Cerebellar nuclear complex (tissue), 1 donor: ENCODE measurements at places on chromosomes 11 and 22.

- no peak for DNase-seq
These were observed 27.5 kb upstream of the CRYBB3 start for GRCh38 chr22:25172153-25172552.

DNA sequence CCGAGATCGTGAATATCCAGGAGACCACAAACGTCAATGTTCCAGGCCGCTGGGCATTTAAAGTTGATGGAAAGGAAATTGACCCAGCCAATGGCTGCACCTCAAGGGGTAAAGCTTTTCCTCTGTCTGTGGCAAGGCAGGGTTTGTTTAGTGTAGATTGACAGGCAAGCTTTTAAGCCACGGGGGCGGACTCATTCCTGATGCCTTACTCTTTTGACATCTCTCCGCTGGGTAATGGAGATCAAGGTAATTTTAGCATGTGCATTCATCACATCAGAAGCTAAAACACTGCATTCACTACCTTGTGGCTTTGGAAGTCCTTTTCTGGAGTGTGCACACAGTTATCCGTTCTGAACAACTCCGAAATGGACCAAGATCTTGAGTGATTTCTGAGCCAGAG lies 12.6 kb downstream of the TECTA start:
- DNase-seq = no peak

DNA sequence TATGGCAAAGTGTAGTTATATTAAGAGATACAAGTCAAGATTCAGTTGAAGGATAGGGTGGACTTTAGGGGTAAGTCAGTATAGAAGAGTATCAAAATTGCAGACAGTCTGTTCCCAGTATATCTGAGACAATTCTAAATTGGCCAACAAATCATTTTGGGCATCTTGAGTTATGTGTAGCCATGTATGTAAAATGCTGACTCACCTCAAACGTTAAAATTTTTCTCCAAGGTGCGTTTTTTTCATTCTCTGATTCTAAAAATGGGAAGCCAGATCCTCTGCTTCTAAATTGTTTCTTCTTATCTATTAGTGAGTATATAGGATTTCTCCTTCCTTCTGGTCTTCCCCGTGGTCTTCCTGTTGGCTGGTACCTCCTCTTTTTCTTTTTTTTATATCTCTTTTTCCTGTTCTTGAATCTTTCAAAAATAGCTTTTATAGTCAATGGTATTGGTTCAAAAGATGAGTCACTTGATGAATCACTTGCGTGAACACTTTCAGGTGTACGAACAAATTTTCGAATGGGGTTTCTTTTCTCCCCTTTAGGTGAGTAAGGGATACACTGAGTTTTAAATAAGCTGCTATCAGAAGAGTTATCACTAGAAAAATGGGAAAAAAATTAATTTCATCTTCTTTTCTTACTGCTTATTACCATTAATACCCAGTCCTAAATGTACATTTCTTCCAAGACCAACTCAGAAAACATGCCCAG lies 3.2 kb downstream of the TAF1D start:
- no peak for DNase-seq

GRCh38 chr11:81749245-81749644 lies 984.4 kb downstream of the FAM181B start:
- no peak for DNase-seq

GRCh38 chr11:63672936-63673539 lies 1.9 kb upstream of the ATL3 start:
- DNase-seq = no peak

GRCh38 chr11:69155302-69156234 lies at the start of gene SMIM38:
Gene SMIM38 (plus strand): TSS chr11:69155935. CDS start chr11:69157847, 1,912 bp downstream.
- peak; percentile 17 for DNase-seq

DNA sequence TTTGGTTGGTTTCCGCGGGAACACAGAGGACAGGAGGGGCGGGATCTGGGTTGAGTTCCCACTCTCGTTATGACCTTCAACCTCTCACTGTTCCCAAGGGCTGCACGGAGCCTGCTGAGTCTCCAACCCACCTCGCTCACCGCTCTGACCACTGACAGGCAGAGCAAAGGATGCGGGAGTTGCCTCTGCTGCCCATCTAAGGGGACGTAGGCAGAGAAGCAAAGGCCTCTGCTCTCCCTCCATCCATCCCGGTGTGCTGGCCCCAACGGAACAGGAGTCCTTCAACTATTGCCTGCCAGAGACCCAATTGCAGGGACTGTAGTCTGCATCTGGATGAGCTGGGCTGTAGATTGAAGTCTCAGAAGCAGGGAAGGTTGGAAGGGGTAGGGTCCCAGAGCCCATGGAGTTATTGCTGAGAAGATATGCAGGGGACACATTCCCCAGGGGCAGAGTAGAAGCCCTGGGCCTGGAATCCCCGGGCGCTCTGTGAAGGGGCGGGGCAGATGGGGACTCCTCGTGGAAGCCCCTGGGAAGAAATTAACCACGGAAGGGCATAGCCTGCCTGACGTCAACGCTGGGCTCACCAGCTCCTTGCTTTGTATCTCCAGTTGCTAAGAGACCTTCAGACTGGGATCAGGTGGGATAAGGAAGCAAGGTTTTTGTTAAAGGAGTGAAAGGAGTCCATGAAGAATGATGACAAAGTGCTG lies 12.7 kb upstream of the FXYD2 start:
- DNase-seq = no peak

- DNase-seq = no peak
These were observed 40.1 kb downstream of the LDLRAD3 start for GRCh38 chr11:35983981-35984380.

- DNase-seq = no peak
These were observed 23.1 kb upstream of the COMT start for GRCh38 chr22:19918332-19919106.

DNA sequence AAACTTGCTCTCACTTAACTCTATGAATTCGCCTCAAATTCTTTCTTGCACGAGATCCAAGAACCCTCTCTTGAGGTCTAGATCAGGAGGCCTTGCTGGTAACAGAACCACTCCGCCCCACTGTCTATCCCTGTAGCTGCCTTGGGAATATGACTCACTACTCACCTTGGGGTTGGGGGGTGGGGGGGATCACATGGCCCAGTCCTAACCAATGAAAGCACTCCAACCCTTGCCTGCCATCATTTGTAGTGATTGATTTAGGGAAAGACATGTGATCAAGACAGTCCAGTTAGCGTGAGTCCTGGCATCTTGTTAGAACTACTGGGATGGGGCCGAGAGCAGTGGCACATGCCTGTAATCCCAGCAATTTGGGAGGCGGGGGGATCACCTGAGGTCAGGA lies 4.8 kb upstream of the MRTFA start:
- DNase-seq = no peak

DNA sequence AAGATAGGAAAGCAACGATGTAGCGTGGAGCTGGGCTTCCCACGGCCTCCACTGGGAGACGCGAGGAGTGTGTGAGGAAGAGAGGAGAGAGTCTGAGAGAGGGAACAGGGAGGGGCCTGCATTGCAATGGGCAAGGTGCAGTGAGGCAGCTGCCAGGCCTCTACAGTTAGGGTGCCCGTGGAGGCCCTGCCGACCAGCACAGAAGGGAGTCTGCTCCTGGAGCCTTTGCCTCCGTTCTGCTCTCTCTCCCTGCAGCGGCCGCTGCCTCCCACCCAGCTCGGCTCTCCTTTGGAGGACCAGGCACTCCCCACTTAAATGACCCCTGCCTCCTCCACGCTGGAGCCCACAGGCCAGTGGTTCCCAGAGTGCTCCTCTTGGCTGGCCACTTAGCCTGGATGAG lies 181.7 kb downstream of the EFCAB6 start:
- no peak for DNase-seq

DNA sequence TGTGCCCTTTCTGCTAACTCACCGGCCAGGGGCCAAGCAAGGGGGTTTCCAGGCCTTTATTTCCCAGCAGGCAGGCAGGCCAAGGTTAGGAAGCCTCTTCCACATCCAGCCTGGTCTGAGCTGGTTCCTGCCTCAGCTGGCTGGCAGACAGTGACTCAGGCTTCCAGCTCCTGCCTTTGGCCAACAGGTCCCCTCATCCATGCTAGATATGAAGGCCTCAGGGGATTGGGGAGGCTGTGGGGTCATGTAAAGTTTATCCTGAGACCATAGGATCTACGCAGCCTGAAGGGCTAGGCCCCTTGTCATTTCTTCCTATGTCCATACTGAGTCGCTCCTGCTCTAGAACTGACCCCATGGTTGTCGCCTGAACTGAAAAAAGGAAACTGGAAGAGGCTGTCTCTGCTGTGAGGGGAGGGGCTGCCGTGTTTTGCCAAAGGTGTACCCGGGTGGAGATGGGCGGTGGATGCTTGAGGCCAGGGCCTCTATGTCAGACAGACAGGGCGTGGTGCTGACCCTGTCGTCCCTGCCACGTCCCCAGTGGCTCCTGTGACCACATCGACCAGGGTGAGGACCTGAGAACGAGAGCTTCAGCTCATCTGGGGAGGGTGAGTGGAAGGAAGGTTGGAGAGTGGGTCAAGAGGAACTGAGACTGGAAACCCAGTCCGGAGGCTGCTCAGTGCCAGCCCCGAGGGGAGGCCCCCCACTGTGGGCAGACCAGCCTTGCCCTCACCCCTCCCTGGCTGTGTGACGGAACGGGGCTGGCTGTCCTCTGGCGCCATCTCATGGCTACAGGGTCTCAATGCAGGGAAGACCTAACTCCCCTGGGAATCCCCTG lies 17.0 kb downstream of the P2RY6 start:
- DNase-seq = no peak

DNA sequence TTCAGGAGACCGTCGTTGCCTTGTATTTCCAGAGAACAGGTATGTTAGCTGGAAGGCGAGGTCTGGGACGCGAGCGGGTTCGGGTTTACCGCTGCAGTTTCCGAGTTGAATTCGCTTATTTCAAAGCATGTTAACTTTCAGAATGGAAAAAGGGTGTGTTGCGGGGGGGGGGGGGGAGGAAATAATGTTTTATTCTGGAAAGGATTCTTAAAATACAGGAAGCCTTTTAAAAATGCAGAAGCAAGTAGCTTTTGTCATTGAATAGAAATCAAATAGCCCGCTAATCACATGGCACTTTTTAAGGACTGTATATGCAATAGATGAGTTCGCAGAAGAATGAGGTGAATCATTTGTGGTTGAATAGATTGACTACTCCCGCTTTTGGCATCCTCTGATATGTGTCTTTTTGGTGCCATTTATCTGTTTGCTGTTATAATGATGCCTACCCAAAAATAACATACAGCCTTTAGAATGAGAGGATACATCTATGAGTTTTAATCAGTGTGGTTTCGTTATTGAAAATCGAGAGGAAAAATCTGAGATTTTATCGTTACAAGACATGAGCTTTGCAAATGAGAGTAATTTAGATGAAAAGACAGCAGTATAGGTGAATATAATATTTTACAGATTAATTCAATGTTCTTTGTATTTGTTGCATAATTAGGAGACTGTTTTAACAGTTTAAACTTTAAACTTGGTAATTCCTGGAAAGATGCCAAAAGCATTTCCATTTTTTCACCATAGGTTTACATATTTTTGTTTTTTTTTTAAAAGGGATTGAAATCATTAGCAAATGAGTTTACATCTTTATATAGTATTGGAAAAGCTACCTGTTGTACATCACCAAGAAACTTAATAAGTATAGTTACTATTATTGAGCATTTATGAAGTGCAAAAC lies 1.7 kb downstream of the PDE3B start:
- no peak for DNase-seq

GRCh38 chr11:101523634-101524260 lies 60.1 kb downstream of the TRPC6 start:
- no peak for DNase-seq

DNA sequence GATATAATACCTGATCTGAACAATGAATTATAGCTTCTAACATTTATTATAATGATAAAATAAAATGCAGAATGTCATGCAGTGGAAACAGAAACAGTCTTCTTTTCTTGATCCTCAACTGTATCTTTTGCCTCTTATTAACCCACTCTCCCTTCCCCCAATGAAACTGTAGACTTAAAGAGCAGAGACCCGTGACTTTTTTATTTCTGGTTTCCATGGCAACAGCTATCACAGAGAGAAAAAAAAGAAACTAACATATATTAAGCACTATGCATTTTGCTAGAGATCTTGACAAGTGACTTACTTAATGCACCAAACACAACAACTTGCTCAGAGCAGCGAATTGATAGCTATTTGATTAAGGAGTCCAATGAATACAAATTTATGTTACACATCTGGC lies 69.3 kb downstream of the RAB38 start:
- no peak for DNase-seq

- no peak for DNase-seq
These were observed 34.0 kb downstream of the MUC6 start for GRCh38 chr11:1002406-1002984.

- DNase-seq = no peak
These were observed 642 bp downstream of the CYP2R1 start for GRCh38 chr11:14891143-14892035.

DNA sequence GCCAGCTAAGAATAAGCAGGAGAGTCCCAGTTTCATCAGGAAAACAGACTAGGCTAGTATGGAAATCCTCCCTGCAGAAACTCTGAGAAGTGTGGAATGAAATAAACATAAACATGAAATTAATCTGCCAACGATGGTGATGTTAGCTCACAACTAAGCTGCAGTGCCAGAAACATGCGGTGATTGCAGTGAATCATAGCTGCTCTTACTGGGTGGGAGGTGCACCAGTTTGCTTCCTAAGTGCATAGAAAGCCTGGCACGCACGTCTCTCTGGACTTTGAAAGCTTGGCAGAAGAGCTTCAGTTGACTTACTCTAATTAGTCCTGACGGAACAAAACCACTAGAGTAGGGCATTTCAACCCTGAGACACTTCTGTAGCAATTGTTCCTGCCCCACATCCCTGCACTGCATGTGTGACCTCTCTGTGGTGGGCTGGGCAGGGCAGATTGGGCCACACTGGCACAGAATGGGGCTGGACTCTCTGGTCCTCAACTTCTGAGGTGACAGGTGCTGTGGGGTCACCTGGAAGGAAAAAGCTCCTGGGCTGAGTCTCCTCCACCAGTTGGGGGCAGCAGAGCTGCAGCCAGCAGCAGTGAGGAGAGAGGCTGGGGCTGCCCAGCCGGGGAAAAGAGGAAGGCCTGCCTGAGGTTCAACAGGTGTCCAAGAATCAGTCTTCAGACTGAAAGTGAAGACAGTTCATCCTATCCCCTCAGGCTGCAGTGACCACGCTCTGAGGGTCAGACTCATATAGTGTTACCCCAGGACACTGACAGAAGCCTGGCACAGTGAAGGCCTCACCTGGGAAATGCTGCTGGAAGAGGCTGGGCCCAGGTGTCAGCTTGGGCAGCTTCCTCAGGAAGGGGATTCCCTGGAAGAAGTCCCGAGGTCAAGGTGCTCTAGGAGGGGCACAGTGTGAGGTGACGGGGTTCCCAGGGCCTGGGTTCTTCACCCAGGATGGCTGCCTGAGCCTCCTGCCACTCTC lies 40.5 kb downstream of the GGTLC2 start:
- DNase-seq = no peak

- no peak for DNase-seq
These were observed 456.9 kb downstream of the OPCML start for GRCh38 chr11:133075351-133075750.
